ENCODE measurements at places on chromosomes 13 and 19.

DNA sequence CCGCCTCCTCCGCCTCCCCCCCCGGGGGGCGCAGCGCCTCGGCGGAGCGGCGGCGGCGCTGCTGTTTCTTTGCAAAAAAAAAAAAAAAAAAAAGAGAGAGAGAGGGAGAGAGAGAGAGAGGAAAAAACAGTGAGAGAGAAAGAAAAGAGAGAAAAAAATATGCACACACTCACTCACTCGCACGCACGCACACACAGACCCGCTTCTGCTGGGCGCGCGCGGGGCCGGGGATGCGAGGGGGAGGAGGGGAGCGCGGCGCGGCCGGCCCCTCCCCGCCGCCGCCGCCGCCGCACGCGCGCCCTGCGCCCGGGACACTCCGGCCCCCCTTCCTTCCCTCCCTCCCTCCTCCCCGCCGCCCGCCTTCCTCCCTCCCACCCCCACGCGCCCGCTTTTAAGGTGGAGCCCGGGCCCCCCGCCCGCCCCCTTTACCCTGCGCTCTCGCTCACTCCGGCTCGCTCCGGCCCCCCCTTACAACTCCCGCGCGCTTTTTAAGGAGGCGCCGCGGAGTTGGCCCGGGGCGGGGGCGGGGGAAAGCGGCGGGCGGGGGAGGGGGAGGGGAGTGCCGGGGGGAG, at the start of gene SAMD1:
Gene SAMD1 (minus strand): TSS at position 243 of the 572 bp plus-strand sequence.
- DNase-seq = peak; percentile 75

DNA sequence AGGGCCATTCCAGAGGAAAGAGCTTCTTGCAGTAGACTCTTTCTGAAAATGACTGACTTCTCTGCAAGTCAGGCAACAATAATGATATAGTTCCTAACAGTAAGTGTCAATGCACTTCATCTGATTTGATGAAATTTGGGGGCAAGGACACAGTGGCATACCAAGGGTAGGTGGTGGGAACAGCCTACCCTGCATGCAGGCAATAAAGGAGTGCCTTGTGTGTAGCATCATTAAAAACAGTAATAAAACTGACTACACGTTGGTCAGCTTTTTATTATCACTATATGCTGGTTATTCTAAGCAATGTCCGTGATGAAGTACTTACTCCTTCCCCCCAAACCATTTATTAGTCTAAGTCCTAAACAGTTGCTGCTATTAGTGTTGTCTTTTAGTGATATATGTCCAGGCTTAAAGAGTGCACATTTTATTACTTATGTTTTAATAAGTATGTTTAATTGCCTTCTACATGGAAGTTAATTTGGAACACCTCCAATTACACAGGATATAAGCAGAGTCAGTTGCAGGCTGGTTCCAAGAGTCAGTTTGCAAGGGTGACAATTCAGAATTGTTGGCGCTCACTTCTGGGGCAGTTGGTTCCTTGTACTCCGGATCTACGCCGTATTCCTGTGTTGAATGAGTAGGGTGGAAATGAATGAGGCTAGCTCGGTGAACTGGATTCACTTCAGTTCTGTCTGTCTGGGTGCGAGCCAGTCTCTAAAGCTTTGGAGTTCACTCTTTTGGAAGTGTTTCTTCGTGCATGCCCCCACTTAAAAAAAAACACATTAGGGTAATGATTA, 84.0 kb downstream of the RGCC start:
- DNase-seq = no peak

- no peak for DNase-seq
These were observed 185.4 kb downstream of the TUBA3C start for GRCh38 chr13:18996221-18996620.

GRCh38 chr19:9796113-9796773, 22.6 kb downstream of the FBXL12 start:
- DNase-seq = peak; percentile 85

- no peak for DNase-seq
These were observed 38.9 kb downstream of the IRS2 start for GRCh38 chr13:109747524-109747923.

- DNase-seq = no peak
These were observed 18.6 kb upstream of the LAIR1 start for GRCh38 chr19:54383330-54383729.

GRCh38 chr13:108835083-108835482, 205.7 kb downstream of the MYO16 start:
- no peak for DNase-seq

DNA sequence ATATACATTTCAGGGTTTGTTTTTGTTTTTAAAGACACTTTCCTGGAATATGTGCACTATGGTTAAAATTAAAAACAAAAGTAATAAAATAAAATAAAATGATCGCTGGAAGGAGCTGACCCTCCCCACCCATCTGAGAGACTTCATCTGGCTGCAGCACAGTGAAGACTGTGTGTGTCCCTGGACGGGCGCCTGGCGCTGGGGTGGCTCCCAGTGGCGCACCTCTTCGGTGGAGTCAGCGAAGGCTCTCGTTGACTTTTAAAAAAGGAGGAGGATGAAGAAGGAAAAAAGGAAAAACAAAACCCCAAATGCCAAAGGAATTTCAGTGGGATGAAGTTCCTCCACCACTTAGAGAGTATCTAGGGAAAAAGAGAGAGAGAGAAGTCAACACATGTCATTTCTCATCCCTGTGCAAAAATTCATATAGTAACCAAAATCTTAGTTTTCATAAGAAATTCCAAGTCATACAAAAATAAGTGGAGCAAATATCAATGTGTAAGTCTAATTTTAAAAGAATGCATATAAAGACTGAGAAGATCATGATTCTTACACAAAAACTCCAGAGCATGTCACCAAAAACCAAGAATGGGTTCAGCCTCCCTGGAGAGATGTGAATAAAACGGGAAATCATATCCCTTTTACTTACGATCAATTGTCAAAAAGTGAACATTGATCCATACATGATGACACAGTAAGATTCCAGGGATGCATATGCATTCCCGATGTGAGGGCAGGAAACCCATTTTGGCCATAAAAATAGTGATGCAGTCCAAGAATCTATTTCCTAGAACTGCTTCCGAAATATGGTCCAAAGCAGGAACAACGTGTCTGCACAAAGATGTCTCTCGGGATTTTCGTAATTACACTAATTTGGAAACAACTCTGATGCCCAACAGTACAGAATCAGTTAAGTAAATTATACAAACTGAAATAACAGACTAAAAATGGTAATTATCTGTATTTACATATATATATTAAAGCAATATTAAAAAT, 123.8 kb downstream of the STK24 start:
- no peak for DNase-seq

DNA sequence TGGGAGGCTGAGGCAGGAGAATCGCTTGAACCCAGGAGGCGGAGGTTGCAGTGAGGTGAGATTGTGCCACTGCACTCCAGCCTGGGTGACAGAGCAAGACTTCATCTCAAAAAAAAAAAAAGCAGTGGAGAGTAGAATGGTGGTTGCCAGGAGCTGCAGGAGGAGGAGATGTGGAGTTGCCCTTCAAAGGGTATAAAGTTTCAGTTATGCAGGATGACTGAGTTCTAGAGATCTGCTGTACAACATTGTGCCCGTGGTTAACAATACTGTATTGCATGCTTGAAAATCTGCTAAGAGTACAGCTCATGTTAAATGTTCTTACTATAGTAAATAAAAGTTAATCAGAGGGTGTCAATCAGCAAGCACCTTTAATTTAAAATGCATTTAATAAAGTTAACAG, 28.4 kb upstream of the LATS2 start:
- DNase-seq = no peak

DNA sequence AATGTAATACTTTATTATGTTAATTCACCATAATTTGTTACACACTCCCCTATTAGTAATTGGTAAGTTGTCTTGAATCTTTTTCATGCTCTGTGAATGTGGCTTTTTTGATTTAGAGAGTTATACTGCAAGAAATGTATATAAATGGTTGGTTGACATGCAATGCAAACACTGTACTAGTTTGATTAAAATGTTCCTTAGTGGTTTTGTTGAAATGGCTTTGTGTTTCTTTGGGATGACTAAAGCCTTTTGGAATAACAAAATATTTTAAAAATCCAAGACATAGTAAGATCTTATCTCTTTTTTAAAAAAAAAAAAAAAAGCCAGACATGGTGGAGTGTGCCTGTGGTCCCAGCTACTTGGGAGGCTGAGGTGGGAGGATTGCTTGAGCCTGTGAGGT, 10.5 kb downstream of the LAMP1 start:
- no peak for DNase-seq

GRCh38 chr19:35416331-35416730, 31.7 kb upstream of the FFAR2 start:
- DNase-seq = no peak

- no peak for DNase-seq
These were observed 52.9 kb upstream of the GPR12 start for GRCh38 chr13:26813321-26813979.

DNA sequence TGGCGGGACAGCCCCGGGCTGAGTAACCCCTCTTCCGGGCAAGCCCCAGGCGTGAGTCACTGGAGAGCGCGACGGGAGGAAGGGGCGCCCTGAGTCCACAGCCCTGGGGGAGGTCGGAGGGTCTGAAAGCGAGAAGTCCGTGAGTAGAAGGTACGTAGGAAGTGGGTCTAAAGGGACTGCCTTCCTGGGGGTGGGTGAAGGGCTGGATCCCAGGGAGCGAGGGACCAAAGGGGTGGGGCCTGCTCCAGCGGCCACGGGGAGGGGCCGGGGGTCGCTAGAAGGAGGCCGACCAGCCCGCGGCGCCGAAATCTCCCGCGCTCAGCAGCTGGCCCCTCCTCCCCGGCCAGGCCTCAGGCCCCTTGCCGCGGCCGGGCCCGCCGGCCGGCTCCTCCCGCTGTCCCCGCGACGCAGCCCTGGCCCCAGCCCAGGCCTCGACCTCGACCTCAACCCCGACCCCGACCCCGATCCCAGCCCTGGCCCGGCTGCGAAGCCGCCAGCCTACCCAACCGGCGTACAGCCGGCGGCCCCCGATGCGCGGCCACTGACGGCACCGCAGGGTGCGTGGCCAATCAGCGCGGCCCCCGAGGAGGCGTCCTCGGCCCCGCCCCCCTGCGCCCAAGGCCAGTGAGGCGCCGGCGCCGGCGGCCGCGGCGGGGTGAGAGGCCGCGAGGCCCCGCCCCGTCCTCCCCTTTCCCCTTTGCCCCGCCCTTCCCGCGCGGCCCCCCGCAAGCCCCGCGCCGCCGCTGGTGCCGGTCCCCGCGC, 22.6 kb downstream of the IPO5 start:
- DNase-seq = peak; percentile 64

DNA sequence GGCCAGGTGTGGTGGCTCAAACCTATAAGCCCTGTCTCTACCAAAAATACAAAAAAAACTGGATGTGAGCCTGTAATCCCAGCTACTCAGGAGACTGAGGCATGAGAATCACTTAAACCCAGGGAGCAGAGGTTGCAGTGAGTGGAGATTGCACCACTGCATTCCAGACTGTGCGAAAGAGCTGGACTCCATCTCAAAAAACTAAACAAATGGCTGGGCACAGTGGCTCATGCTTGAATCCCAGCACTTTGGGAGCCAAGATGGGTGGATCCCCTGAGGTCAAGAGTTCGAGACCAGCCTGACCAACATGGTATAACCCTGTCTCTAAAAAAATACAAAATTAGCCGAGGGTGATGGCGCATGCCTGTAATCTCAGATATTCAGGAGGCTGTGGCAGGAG, 34.9 kb upstream of the ZNF83 start:
- DNase-seq = no peak

- DNase-seq = no peak
These were observed 5.3 kb downstream of the PRKACA start for GRCh38 chr19:14112051-14112808.

DNA sequence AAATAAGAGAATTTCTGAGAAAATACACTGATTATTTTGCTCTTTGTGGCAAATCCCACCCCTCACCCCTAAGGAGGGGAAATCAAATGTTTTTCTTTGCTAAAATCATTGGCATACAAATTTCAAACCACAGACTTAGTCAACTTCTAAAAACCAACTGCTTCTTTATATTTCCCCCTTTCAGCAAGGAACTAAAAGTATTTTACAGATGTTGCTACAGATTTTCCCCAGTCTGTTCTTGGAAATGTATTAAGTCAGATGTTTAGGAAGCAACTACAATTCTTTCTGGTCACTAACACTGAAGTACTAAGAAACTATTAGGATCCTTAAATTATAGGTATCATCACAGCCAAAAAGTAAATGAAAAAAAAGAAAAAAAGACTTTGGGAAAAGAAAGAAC, 6.9 kb downstream of the MTMR6 start:
- DNase-seq = no peak

- no peak for DNase-seq
These were observed 11.9 kb downstream of the MIPEP start for GRCh38 chr13:23877286-23877685.

DNA sequence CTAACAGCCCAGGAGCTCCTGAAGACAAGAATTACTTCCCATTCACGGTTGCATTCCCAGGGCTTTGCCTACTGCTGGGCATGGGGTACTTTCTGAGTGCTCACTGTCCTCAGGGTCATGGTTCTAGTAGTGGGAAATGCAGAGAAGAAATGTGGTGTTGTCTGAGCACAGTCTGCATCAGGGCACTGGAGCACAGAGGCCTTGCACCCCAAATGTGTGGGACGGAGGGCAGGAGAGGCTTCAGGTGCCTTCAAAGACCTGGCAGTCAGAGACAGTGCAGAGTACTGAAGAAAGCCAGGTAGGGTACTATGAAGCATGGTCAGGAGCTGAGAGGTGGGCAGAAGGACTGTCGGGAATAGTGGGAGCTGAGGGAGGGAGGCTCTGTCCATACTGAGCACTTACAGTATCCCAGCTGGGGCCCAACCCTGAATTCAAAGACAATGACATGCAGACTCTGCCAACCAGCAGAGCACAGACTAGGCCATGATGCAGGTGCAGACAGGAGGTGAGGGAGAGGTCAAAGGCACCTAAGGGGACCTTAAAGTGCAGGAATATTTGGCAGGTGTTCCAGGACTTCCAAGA, 144.4 kb downstream of the USP12 start:
- DNase-seq = no peak

GRCh38 chr19:18274219-18274780, at the start of gene IQCN:
IQCN (minus strand) TSS chr19:18274452; CDS start chr19:18269478, 4,974 bp downstream.
- peak; percentile 66 for DNase-seq

GRCh38 chr13:45393941-45394570, 24.1 kb downstream of the SLC25A30 start:
- peak; percentile 33 for DNase-seq

GRCh38 chr13:33799950-33800592, 17.9 kb upstream of the RFC3 start:
- DNase-seq = peak; percentile 14

DNA sequence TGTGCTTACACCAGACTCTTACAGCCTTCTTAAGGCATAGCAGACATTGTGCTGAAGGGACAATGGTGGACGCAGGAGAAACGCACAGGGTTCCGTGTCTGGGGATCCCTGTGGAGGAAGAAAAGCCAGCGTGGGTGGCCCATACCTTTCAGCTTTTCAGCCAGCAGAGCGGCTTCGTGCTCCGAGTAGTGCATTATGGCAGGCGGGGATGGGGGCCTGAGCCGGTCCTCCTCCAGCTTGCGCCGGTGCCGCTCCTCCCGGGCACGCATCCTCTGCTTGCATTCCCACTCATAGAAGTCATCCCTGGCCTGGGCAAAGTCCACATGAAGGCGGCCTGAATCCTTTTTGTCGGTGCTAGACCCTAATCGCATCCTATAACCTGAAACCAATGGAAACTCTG, 332.4 kb downstream of the DNAJC15 start:
- DNase-seq = no peak

- no peak for DNase-seq
These were observed 11.8 kb downstream of the AP3D1 start for GRCh38 chr19:2139385-2140137.

- no peak for DNase-seq
These were observed 6.1 kb upstream of the ARRDC2 start for GRCh38 chr19:18001777-18002345.
